ENCODE measurements at places on chromosomes 5 and 9.

- no peak for DNase-seq
Measured at GRCh38 chr5:56688402-56688801, 126.9 kb upstream of the MAP3K1 start.

DNA sequence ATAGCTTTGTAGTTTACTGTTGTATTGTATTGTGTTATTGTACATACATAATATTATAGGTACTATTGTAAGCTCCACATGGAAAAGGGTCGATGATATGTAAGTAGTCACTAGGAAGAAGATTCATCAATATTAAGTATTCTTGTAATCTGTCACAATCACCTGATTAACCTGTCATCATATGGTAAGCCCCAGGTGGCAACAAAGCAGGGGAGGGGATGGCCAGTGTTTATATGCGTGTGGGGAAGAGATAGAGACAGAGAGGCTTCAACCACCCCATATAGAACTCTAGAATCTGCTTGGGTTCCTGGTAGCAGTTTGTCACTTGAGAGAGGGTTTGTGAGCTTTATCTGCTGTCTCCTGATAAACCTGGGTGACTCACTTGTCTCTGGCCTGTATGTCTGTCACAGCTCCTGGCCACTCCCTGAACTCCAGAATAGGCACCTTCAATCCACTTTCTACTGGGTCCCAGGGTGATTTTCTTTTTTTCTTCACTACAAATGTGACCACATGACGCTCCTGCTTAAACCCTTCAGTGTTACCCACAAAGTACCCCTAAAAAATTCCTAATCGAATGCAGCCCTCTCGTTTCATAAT lies 48.9 kb upstream of the CPEB4 start:
- DNase-seq: no peak

GRCh38 chr5:167764641-167765289 lies 526.7 kb upstream of the WWC1 start:
- DNase-seq: no peak

- DNase-seq: no peak
Measured at GRCh38 chr5:10856071-10856470, 95.0 kb upstream of the DAP start.

- DNase-seq: no peak
Measured at GRCh38 chr5:102760815-102761214, 5.7 kb downstream of the PAM start.

GRCh38 chr9:13589034-13589737 lies 309.7 kb upstream of the MPDZ start:
- DNase-seq: no peak

- DNase-seq: no peak
Measured at GRCh38 chr5:44257653-44258365, 131.4 kb downstream of the FGF10 start.

DNA sequence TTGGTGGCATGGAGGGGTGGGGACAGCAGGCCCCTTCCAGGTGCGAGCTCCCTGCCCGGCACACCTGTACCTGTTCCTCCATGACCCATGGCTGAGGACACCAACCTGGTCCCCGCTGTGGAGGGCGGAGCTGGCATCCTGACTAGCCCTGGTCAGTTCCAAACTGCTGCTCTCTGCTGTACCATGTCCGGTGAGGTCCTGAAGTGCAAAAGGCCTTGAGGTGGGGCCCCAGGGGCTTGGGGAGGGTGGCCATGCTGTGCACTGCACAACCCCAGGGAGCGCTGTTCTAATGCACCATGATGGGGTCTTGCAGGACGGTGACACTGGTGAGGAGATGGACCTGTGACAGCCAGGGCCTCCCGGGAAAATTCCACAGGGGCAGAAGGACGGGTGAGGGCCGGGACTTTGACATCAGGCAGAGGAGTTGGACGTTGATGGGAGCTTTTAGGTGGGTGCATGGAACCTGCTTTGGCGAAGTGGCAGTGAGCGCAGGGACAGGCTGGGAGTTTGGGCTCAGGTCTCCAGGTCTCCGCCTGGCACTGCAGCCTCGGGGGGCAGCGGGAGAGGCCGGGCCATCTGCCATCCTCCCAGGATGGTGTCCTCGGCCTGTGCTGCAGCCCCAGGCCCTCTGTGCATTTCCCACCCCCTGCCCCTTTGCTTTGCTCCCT lies 38.9 kb downstream of the COL5A1 start:
- no peak for DNase-seq

DNA sequence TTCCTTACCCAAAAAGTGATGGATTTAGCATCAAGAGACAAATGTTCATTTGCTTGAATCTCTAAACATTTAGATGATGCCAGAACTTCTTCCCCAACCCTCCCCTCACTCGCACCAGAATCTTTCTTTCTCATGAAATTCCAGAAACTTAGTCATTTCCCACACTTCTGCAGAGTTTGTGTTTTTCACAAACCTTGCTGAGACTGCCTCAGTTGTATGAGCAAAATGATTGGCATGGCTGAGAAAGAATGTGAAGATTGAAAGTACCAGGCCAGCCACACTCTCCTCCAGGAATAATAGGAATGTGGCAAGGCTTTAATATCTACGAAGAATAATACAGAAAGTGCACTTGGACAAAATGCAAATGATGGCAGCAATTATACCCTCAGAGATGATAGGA lies 428.3 kb upstream of the CDH6 start:
- no peak for DNase-seq

DNA sequence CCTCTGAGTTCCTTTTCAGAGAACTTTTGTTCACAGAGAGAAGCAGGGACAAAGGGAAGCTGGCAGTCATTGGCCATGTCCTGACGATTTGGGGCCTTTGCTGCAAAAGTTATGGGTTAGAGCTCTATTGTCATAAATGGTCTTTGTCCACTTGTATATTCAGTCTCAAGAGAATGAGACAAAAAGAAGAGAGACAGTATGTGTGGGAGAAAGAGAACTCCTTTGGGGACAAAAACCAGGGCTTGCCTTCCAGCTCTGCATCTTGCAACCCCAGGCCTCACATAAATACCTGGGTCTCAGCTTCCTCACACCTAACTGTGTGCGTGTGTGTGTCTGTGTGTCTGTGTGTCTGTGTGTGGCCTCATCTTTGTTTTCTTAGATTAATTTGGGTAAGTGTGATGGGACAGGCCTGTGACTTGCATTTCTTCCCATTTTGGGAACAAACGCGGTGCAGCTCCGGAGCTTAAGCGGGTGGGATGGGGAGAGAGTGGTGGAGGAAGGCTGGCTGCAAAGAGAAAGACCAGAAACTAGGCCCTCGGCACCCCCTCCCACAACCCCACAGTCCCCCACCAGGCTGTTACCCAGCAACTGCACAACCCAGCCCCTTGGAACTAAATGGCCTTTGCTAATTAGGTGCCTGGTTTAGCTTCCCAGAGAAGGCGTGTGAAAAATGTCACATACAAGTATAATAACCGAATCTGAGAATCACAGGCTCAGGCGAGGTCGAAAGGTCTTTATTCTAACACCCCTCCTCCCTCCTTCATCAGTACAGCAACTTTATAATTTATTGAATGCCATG lies 376.9 kb downstream of the CDK5RAP2 start:
- no peak for DNase-seq

GRCh38 chr9:101408374-101409078 lies 9.9 kb downstream of the ZNF189 start:
- DNase-seq: no peak

DNA sequence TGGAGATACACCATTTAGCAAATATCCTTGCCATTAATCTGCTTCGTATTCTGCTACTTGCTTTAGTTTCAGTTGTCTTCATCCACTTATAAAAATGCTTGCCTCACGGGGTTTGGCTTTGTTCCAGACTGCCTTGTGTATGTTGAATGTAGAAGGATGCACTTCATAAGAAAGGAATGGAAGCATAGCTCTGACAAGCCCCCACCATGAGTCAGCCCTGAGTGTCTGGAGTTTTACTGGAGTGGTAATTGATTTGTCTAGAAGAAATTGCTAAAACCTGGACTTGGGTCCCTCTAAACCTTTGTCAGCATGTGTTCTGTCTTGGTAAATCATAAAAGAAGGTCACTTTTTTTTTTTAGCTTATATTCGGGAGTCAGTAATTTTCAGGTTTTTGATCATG lies 4.6 kb downstream of the TEX48 start:
- DNase-seq: no peak

DNA sequence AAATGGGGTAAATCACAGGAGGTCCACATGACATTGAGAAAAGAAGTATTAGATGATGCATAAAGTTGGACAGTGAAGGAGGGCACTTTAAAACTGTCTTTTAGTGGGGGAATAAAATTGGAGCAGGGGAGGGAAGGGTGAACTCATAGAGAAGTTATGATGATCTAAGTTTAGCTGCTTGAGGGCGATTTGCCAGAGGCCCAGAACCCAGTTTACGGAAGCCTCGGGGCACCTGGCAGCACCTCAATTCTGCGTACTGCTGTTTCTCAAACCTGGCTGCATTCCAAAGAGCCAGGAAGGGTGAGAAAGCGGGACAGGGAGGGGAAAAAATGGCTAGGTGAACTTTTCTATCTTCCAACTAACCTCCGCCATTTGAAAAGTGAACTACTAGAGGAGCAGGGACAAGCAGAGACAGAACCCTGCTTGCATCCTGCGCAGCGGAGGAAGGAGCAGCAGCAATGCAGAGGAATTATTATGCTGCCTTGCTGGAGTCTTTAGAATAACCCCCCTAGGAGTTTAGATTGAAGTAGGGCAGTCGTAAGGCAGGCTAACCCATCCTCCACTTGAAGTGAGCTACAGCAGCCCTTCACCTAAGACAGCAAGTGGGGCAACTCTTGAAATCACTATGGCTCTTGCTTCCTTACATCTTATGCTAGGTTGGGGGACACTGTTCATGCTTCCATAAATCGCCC lies 316.8 kb downstream of the BRINP1 start:
- DNase-seq: no peak

DNA sequence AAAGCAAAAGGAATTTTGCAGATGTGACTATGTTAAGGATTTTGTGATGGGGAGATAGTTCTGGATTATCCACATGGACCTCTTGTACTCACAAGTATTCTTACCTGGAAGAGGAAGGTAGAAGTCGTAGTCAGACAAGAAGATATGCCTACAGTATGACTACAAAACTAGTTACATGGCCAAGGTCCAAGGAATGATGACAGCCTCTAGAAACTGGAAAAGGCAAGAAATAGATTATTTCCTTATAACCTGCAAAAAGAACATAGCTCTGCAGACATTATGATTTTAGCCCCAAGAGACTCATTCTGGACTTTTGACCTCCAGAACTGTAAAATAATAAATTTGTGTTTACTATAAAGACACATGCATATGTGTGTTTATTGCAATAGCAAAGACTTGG lies 226.9 kb downstream of the FER start:
- no peak for DNase-seq

- no peak for DNase-seq
Measured at GRCh38 chr9:7936163-7936562, 136.6 kb upstream of the DMAC1 start.

GRCh38 chr5:17735761-17736160 lies 101.5 kb downstream of the TAF11L14 start:
- no peak for DNase-seq

GRCh38 chr5:76641514-76642120 lies 18.4 kb upstream of the F2RL2 start:
- DNase-seq: peak; percentile 6

DNA sequence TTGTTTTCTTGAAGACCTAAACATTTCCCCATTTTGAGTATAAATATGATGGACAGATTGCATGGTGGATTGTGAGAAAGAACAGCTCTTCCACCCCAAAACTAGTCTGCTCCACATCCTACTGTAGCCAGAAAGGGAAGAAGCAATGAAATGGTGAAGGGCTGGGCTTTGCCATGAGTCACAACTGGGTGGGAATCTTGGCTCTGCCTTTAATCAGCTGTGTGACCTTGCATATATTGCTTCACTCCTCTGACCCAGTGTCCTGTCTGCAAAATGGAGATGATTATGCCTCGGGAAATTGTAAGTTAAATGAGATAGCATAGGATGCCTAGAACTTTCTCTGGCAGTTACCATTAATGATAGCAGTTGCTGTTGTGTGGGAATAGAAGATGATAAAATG lies 101.9 kb downstream of the PDE8B start:
- no peak for DNase-seq

DNA sequence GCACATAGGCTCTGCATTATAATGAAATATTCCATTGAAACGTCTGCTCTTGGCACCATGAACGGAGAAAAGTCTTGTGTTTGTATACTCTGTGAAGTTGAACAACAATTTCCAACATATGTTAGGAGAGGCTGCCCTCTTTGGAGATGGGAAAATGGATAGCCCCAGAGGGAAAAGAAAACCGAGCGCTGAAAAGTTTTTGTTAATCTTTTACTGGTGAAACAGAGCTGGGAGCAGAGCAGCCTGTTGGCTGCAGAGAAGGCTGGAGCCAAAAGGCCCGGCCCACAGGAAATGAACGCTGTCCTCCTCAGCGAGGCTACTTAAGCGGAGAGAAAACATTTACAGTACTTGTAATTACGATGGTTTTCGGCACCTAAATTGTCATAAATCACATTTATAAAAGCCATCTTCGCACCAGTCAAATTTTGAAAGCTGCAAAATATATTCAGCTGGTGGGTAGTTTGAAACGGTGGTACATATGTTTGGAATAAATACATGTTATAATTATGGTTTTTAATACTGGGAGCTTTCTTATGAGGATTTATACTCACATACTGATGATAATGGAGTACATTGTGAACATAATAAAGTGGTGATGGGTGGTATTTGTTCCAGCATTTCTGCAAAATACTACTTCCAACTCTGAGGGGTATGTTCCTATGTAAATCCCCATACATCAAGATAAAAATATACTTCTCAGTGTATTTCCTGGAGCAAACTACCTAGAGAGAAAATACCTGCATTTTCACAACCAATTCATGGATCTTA lies 129.6 kb upstream of the CNTLN start:
- DNase-seq: no peak

DNA sequence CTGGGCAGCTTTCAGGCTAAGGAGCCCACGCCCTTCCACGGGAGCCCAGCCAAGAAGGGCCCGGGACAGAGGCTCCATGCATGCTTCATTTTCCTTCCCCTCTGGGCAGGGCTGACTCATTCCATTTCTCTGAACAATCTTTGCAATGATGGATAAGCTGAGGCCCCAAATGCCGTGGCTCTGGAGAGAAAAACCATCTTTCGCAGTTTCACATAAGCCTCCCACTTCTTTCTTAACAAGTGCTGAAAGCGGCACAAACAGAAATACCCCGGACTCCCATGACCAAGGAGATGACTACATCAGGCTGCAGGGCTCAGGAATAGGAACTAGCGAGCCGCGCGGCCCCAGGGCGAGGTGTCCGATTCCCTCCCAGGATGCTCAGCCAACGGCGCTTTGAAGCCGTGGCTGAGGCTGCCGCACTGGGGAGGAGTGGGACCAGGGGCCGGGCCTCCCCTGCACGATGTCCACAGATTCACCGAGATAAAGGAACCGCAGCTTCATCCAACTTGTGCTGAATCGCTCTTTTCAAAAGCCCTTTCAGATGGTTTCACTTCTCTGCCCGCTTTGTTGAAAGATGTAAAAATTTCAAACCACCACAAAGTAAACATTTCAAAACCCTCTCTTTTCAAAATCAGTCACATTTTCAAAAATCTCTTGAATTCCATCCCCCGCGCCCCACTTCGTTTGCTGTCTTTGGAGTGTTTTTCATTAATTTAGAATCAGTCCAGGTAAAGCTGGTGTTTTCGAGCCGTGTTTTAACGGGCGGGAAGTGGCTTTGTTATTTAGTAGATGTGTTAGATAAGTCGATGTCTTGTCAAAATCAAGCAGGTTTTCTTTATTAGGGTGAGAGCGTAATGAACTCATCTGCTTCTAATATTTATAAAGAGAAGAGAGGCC lies 96.5 kb upstream of the LMX1B start:
- DNase-seq: no peak

Measured in stimulated activated CD4-positive, alpha-beta T cell treated with anti-CD3 and anti-CD28 coated beads, Interleukin-1b, Interleukin-23, amount 100 ng/mL, for 1 hour (primary cell).